Cortex of kidney (tissue), 1 donor: ENCODE measurements at places on chromosomes 4 and X.

GRCh38 chrX:101220662-101221260, 1.2 kb downstream of the DRP2 start:
- DNase-seq = no peak

- DNase-seq = no peak
These were observed 173.7 kb downstream of the CENPC start for GRCh38 chr4:67371615-67372014.

DNA sequence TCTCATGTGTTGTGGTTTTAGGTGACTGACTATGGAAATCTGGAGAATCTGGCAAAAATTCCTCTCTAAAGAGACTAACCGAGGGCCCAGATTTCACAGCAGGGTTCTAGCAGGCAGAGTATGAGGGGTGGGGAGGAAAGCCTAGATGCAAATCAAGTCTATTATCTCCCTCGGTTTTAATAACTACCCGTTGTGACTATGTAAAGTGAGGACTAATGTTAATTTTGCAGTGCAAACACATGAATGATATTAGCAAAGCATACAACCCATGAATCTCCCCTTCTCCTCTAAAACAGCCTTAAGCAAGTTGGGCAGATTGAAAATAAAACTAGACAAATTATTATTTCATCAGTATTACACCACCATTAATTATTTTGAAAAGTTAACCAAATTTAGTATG, 131.4 kb downstream of the SLITRK2 start:
- no peak for DNase-seq

DNA sequence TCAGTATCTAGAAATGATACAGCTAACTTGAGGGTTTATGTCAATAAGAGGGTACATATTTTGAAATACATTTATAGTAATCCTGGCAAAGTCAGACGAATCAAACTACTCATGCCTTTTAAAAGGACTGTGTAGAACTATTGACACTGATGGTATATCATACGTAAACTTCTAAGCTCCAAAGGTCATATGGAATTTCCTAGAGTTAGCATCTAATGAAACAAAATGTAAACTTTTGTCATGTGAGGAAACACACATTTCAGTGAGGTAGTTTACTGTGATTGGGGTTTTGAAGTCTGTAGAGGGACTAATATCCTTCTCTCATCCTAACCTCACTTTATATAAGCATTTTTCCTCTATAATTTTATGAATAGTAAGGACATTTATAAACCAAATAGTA, 138.4 kb downstream of the SCLT1 start:
- no peak for DNase-seq
